ENCODE measurements at places on chromosomes 5 and 9.

DNA sequence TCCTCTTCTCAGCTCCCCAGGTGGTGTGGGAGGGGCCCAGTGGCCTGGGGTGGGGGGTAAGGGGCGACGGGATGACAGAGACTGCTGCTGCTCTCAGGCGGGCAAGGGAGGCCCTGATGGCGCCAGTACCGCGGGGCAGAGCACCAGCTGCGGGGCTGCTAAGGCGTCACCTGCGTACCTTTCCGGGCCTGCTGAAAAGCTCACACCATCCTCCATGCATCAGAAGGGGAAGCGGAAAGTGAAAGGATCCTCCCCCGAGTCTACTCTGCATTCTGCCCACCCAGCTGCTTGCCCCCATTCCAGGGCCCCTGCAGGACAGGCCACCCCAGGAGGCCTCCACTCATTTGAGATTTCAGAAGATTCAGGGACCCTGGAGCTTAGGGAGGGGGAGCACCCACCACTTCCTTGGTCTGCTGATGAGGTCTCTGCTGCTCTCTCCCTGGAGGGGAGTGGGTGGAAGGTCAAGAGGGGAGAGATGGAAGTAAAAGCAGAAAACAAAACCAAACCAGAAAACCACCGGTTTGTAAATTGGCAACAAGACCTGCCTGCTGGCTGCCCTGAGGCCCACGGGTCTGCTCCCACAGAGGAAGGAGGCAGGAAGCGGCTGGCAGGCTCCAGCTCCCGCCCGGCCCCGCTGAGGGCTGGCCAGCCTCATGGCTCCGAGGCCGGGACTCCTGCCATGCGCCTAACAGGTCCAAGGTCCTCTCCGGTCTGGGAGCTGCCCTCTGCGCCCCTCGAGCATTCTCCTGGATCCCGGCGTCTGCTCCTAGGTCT lies 33.6 kb downstream of the PRRT1B start:
- DNase-seq: no peak

DNA sequence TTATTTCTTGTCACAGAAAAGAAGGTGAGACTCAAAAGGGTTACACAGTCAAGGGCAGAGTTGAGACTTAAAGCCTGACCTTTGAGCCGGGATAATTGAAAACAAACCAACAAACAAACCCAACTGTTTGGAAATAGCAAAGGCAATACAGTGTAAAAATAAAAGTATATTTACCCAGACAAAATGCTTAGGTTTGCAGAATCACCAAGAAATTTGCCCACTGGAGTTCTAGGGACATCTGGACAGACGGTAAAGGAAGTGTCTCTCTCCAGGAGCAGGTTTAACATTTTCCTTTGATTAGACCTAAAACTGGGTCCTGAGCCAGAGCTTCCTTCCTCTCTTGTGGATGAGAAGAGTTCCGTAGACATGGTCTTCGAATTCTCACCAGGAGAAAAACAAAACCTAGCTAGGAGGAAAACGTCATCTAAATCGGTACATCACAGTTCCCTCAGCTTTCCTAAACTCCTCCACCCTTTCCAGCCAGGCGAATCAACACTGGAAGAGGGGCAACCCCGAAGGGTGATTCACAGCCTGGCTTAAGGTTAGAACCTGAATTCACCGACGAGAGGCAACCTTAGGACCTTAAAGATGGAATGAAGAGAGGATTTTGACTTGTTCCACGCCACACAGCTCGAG lies 673 bp downstream of the CDC25C start:
- peak; percentile 51 for DNase-seq

DNA sequence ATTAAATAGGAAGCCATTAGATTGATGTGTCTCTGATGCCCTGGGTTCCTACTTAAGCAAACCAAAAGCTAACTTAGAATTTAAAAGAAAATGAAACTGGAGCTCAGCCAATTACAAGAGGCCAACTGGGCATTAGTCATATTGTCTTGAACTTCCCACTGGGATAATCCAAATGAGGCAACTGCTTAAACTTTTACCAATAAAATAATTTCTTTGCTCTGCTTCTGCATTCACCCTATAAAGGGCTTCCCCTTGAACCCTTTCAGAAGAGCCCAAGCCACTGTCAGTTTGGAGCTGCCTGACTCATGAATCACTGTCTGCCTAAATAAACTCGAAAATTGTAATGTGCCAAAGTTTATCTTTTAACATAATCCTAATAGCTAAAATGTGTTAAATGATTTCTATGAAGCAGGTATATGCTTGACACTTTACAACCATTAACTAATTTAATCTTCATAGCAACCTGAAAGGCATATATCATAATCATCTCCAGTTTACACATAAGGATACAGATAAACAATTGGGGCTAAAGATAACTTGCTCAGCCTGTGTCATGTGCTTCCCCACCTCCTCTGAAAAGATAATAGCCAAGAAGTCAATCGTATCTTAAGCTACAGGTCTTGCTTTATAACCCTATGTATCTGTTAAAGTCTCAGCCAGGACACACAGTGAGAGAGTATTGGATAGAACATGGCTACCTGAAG lies 11.5 kb downstream of the GPR150 start:
- DNase-seq: no peak

DNA sequence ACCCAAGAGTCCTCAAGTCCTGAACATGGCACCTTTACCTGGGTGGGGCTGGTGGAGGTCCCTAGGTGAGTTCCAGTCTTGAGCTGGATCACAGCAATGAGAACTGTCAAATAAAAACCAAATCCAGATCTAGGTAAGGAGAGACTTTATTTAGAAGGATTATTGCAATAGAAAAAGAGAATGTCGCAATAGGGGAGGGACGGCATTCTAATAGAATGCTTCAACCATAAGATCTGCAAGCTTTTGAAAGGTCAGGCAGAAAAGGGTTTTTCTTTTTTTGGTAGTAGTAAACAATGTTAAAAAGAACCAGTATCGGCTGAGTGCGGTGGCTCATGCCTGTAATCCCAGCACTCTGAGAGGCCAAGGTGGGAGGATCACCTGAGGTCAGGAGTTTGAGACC lies 5.2 kb upstream of the GCNT1 start:
- no peak for DNase-seq

GRCh38 chr5:40071870-40072269 lies 607.8 kb upstream of the PTGER4 start:
- DNase-seq: no peak

DNA sequence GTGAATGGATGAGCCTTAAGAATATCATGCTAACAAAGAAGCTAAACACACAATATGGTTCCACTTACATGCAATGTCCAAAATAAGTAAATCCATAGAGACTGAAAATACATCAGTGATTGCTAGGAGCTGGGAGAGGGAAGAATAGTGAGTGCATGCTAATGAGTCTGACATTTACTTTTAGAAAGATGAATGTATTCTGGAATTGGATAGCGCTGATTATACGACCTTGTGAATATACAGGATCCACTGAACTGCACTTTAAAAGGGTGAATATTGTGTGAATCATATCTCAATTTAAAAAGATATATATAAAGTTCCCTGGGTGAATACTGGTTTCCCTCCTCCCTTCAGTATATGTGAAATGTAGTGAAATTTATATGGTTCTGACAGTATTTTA lies 46.2 kb downstream of the LOX start:
- DNase-seq: no peak

- no peak for DNase-seq
These were observed 14.3 kb downstream of the LCP2 start for GRCh38 chr5:170283296-170283695.

- no peak for DNase-seq
These were observed 14.7 kb downstream of the MPDZ start for GRCh38 chr9:13264788-13265187.

- no peak for DNase-seq
These were observed 45.0 kb downstream of the NEURL1B start for GRCh38 chr5:172686111-172686510.

- no peak for DNase-seq
These were observed 1209.1 kb downstream of the CDH12 start for GRCh38 chr5:21644032-21644431.

Measured in SW480 (cell line).